ENCODE measurements at places on chromosomes 2 and 18. TPM values are rescaled to one million over a fixed set of nuclear protein-coding genes. Genes with fewer than 3 reads are reported as not detected.
A peak's percentile ranks its signal among the peaks of the same experiment; 100 is the strongest.

Gene C2orf92
- total RNA-seq = 26.7 TPM

GRCh38 chr18:59272221-59272888, 899 bp downstream of the RAX start:
- peak; percentile 72 for DNase-seq

Gene TMEM247
- not detected for total RNA-seq

Gene KLHL30
- 0.23 TPM for total RNA-seq

DNA sequence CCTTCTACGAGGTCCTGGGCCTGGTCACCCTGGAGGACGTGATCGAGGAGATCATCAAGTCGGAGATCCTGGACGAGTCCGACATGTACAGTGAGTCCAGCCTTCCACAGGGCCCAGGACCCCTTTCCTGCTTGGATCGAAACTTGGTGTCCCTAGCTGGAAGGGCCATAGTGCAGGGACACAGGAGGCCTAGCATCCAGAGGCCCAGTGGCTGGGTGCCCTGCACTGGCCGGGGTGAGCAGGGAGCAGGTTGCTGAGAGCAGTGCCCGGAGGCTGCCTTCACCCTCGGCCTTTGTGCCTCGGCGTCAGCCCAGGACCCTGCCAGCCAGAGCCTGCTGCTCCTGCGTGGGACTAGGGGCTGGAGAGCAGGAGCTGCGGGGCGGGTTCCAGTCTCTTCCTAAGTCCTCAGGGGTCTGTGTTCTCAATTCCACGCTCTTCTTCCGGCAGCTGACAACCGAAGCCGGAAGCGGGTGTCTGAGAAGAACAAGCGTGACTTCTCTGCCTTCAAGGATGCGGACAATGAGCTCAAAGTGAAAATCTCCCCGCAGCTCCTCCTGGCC, 18.9 kb upstream of the CNNM3 start:
- peak; percentile 58 for DNase-seq

Gene GDF7
- 3.8 TPM for total RNA-seq

All from spleen (tissue), 13 donors.